Coronary artery (tissue), 2 donors: ENCODE measurements at places on chromosomes 16 and 17.

DNA sequence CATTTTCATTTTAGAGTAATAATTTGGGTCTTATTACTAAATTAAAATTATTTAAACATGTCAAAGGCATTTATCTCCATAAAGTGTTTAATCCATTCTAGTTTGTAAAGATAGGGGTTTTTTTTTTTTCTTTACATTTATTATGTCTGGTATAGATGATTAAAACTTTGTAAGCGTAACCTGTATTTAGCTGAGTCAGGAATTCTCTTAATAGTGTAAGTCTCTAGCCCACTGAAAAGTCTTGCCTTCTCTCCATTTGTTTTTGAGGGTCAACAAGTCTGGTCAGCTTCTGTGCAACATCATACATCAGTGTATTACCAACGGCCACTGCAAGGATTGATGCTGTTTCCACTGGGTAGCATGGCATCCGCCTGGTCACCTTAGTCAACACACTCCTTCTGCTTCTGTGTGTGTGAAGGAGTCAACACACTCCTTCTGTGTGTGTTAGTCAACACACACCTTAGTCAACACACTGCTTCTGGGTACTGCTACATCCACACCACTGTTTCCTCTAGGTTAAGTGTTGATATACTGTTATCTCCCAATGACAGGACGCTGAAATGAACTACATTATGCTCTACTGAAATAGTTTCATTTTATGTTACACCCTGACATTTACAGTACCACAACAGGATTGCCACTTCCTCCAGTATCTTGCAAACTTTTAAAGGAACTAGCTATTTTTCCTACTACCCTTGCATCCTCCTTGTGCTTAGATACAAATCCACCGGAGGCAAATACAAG, 37.3 kb upstream of the VWA3A start:
- DNase-seq: no peak

GRCh38 chr17:71188811-71189492, 931.9 kb upstream of the SOX9 start:
- DNase-seq: no peak

- DNase-seq: no peak
Measured at GRCh38 chr17:19248151-19248927, 11.2 kb downstream of the EPN2 start.

DNA sequence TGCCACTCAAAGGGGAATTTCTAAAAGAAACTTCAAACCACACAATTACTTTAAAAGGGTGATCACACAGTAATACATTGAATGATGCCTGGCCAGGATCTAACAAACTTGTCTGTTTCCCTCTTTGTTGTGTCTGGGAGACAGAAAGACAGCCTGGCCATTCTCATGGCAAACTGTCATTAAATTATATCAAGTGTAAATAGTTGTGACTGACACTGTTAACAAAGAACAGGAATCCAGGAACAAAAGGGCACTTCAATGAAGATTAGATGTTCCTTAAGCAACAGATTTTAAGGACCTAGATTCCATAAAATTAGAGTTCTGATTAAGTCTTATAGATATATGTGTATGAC, 383.6 kb downstream of the KCNJ2 start:
- no peak for DNase-seq

DNA sequence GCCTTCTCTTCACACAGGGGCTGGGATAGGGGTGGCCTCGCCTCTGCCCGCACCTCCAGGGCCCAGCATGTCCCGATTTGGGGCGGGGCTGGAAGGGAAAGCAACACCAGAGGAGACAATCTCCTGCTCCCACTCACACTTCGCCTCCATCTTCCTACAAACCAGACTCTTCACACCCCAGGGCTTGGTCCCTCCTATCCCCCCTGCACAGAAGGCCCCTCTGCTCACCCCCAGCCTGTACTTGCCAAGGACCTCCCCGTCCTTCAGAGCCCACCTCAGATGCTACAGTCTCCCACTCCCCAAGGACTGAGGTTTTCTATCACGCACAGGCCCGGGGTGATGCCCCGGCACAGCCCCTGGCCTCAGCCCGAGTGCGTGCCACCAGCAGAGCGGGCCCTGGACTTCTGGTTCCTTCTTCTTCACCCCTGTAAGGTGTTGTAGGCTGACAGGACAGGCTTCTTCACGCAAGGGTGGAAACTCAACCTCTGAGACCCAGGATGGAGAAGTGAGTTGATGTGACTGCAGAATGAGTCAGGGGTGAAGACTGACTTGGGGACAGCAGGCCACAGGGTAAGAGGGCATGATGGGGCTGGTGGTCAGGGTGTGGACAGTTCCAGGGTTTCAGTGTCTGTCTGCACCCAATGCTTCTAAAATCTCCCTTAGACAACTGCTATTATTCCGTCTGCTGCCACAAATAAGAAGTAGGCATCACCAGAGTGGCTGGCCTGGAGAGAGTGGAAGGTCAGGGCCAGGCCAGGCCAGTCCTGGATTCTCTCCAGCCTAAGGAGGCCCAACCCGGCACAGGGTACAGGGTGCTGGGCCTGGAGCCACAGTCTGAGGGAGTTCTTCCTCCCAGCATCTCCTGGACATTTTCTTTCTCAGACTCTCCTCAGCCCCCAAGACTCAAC, 2.5 kb downstream of the ITGAE start:
- DNase-seq: no peak

DNA sequence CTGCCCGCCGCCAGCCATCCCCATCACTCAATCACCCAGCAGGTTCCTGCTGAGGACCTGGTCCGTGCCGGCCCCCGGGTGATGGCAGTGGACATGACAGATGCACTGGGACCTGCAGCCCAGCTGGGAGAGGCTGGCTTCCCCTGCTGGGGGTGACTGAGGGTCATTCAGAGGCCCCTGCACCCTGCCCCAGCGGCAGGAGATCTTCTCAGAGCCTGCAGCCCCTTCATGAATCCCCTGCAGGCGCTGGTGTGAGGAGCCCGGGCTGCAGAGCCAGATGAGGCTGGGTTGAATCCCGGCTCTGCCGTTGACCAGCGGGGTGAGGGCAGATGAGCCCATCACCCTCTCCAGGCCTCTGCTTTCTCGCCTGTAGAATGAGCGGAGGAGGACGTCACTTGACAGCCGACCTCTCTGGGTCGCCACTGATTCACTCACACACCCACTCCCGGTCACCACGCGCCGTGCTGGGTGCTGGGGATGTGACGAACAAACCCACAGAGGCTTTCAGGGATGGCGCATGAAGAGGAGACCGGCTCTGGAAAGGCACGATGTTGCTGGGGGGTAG, 95.2 kb upstream of the CIBAR2 start:
- no peak for DNase-seq
